ENCODE measurements at places on chromosomes 2 and 18.

DNA sequence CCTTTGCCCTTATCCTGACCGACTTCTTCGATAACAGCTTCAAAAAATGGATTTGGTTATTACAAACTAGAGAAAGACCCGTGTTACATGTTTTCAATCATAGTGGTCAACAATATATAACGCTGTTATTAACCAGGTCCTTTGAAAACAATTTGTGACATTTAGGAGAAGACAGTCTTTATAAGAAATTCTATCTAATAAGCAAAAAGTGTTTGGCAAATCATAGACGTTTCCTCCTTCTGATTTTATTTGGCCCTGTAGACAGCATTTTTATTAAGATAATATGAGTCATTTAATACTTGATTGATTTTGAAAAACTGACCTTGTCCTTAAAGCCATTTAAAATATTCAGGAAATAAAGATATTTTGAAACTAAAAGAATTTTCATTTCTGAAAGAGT, 160.5 kb upstream of the DAPL1 start:
- DNase-seq: no peak

GRCh38 chr18:6414723-6415417, at the start of gene L3MBTL4:
Gene L3MBTL4 (minus strand): TSS chr18:6414911. CDS start chr18:6311625, 103,286 bp downstream.
- no peak for DNase-seq

DNA sequence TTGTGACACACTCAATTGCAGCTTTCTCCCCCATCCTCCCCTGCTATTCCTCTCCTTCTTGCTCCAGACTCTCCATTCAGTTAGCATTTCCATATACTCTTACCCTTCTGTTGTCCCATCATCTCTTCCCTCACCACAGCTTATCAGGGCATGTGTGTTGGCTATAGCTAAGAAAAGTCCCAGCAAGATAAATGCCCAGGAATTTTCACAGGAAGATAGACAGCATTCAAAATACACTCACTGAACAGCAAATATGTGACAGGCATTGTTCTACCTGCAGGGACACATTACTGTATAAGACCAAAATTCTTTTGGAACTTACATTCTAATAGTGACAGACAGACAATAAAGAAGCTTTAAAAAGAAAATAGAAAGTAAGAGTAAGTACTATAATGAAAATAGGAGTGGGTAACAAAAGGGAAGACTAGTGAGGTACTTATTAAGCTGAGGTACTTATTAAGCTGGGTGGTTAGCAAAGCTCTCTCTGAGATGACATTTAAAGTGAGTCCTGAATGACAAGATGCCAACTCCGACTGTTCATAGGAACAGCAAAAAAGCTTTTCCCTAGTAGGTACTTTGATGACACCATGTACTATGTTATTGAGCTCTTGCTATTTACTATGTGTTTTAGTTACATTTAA, 86.2 kb downstream of the CHN1 start:
- no peak for DNase-seq

- no peak for DNase-seq
These were observed 278.0 kb upstream of the DSEL start for GRCh38 chr18:67794521-67794920.

GRCh38 chr2:199335502-199335901, 122.2 kb downstream of the SATB2 start:
- DNase-seq: no peak
